ENCODE measurements at places on chromosomes 4 and X.

GRCh38 chr4:7989654-7990053 is 50.0 kb upstream of the AFAP1 start:
- DNase-seq = no peak

GRCh38 chrX:153644356-153645125 is 2.5 kb upstream of the DUSP9 start:
- DNase-seq = no peak

DNA sequence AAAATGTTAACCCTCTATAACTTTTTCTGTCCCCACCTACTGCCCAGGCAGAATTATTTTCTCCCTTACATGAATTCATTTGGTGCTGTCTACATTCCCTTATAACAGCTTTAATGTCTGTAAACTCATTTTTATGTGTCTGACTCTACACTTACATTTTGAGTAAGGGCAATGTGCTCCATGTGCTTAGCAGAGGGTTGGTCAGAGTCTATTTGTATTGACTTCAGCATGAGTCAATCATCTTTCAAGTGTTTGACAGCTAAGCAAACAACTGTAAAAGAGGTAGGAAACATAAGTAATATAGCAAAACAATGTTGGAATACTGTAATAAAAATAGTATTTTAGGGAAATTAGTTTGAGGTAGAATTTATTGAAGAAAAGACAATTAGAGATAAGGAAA is 6.3 kb downstream of the IL15 start:
- DNase-seq = no peak

DNA sequence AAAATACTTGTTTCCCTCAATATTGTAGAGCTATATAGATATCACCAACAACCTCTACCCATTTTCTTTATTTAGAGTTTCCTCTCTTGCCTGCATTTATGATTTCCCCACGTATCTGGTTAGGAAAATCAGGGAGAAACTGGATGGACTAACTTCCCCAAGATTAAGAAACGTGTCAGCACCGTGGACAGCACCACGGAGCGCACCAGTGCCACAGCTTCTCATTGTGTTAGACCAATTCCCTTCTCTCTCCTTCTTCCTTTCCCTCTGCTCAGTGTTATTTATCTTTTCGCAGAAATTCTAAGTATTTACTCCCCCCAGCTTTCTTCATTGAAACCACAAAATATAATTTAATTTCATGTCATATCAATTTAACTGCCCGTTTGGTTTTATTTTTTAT is 568.6 kb upstream of the BOD1L1 start:
- DNase-seq = no peak

DNA sequence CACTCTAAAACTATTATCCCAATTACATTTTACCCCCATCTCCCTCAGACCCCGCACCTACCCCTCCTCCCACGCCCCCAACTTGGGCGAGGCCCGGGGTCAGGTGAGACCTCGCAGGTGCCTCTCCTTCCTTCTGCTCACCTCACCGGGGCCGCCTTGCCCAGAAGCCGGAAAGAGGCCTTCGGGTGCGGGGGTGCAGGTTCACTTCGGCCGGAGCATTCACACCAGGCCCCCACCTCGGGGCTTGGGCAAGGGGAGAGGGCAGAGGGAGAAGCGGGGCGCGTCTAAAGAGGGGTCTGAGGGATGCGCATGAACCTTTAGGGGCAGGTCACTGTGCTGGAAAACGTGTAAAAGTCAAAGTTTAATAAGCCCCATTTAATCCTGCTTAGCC is 427 bp downstream of the ZNF182 start:
- DNase-seq = no peak

DNA sequence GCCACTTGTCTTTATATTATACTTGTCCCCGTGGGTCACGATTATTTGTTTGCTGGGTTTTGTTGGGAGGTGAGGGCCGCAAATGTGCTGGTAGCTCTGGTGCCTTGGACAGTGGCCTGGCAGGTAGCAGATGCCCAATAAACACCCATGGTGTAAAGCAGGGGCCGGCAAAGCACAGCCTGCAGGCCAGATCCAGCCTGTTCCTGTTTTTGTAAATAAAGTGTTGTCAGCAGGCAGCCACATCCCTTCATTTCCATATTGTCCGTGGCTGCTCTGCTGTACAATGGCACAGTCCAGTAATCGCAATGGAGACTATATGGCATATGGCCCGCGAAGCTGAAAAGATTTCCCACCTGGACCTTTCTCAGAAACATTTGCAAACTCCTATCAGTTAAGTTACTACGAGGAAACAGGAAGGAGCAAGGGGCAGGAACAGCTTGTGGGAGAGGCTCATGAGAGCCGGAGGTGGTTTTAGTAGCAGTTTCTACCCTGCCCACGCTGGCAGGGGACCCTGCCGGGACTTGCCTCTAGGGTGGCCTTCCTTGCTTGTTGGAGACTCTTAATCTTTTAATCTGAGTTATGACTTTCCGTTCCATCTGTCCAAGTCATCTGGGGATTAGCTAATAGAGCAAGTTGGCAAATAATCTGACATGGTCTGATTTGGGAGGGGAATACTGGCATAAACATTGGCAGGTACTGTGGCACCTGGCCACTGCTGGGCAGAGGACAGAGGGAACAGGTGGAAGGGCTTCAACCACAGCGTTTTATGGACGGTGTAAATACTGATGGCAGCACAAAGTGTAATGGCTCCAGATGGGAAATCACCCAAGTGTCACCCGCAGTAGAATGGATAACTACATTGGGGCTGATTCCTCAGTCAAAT is 19.6 kb downstream of the CLCN4 start:
- DNase-seq = no peak

DNA sequence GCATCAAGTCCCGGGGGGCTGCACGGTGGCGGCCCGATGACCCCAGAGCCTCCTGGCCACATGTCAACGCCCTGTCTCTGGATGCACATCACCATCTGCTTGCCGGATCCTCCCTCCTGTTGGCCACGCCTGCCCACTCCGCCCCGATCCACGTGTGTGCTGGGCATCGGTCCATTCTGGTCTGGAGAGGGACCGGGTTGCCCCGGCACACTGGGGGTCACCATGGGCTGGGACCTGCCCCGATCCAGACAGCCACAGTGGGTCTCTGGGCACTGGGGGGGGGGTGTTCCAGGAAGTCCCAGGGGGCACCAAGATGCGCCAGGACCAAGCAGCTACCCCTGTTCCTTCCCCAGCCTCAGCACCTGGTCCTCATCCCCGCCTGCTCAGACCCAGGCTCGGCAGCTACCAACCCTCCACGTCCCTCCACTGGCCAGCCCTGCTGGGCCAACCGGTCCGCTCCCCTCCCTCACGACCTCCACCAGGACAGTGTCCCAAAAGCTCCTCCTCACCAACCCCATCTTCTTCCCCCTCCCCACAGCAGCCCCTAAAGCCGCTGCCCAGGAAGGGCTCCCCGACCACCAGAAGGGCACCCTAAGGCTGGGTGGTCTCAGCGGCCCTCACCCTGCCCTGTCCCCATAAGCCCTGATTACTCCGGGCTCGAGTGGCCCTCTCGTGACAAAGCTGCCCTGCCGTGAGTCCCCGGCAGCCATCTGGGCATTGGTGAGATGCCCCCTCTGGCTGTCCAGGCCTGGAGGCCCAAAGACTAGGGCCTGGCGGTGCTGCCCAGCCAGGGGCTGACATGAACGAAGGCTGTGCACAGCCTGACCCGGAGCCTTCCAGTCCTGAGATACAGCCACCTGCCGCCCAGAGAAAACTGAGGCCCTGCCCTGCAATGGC is 4.6 kb downstream of the CTBP1 start:
- no peak for DNase-seq

DNA sequence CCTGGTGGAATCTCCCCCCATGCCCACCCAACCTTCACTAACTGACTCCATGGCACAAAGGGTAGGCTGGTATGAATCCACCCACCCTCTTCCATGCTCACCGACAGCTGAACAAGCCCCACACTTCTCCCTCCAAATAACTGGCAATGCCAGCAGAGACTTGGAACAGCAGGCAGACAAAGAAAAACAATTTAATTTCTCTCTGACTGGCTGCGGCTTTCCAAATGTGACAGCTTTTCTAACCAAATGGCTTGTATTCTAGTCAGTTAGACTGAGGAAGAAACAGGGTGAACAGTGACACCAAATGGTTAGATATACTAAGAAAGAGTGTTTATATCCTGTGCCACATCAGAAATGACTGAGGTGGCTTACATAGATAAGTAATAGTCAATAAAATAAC is 199.3 kb upstream of the ADAMTS3 start:
- DNase-seq = no peak

DNA sequence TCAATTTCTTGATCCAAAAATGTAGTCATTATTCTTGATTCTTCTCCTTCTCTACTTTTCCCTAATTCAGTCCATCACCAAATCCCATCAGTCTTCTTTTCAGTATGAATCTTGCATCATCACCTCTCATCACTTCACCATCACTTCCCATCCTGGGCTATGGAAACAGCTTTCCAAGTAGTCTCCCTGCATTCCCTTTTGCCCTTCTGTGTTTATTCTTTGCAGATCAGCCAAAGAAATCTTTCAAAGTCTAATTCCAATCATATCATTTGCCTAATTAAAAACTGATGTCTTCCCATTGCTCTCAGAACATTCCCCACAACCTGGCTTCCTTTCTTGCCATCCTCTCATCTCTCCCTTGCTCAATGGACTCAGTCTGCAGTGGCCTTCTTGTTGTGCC is 201.7 kb upstream of the ADAMTS3 start:
- no peak for DNase-seq

- DNase-seq = no peak
These were observed 42.6 kb downstream of the KDR start for GRCh38 chr4:55082756-55083155.

DNA sequence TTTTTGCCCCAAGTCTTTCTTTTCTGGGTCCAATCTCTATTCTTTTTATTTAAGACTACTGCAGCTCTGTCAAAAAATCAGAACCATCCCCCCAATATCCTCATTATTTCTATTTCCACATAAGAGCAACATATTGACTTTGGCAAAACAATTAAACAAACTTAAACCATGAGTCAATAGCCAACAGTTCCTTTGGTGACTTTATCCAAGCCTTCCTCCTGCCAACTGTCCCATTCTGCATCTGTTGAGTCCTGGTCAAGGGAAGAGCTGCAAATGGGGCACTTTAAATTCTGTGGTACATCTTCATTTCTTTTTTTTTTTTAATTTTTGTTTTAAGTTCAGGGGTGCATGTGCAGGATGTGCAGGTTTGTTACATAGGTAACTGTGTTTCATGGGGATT is 1875.0 kb upstream of the PCDH7 start:
- DNase-seq = no peak

DNA sequence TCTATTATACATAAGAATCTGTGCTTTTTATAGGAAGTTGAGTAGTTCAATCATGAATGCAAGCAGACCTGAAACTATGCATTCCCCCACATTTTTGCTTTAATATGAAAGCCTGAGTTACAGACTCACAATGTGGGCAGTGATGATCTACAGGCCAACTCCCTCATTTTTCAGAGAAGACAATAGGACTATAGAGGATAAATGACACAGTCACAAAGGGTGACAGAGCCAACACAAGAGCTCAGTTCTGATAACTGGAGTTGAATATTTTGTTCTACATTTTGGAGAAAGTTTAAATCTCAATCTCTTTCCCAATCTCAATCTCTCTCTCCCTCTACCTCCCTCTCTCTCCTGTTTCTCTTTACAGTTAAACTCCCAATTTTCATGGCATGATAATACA is 27.0 kb downstream of the MBNL3 start:
- no peak for DNase-seq

GRCh38 chr4:13542577-13543031 is 1.7 kb downstream of the NKX3-2 start:
- no peak for DNase-seq

GRCh38 chr4:185128272-185129119 is 14.6 kb upstream of the SLC25A4 start:
- no peak for DNase-seq

DNA sequence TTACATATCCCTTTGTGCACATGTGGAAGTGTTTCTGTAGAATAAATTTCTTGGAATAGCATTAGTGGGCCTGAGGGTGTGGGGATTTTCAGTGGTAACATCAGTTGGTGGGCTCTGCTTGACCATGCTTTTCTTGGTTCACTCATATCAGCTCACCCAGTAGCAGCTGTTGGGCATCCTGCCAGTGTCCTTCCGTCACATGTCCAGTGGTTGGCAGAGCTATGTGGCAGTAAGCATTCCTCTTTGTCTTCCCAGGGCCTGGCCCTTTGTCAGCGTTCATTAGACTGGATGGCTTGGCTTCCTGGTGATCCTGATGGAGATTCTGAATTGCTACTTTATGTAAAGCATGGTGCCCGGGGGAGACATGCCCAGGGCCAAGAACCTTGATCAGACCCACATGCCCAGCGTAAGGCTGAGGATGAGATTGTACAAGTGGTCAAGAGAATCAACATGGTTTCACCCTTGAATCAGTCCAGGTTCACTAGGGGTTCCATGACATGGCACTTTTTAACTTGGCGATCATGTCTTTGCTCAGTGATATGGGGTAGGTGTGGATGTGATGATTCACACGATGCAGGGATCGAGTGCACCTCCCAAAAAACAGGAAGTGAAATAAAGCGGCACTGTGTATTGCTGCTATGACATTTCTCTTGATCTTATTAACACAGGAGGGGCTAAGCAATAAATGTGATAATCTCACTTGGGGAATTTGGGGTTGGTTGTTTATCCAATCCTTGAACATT is 72.1 kb upstream of the IGFBP7 start:
- no peak for DNase-seq

- no peak for DNase-seq
These were observed 437.6 kb upstream of the CTSO start for GRCh38 chr4:156391325-156391653.

DNA sequence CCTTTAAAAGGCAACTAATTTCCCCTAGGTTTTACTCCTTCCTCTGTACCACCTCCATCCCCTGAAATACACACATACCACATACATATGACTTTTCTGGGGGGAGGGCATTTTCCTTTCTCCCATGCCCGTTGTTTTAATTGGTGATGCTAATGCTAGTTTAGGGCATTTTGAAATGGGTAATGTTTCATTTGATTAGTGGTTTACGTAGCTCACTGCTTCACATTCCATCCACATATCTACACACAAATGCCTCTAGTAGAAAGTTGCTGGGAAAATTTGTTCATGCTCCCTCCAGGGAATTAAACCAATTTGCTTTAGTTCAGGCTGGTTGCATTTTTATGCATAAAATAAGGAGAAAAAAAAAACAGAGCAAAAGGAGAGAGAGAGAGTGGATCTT is 231.2 kb downstream of the FRAS1 start:
- no peak for DNase-seq

DNA sequence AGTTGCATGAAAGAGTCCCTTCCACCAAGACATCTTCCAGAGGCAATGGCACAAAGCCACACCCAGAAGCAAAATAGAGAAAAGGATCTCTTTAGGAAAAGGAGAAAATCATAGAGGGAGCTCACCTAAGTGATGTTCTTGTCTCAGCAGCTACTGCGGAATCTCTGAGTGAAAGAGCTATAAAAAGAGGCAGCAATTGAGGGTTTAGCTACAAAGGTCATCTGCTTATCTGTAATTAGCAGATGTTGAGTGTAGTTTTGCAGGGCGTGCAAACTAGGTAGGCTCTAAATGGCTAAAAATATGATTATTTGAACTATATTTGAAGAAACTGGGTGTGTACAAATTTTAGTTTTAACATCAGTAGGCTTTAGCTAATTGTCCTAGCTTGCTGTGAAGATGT is 276.0 kb downstream of the HS3ST1 start:
- DNase-seq = no peak
